ENCODE measurements at places on chromosomes 1 and 21.

GRCh38 chr21:21096956-21097355, 98.7 kb downstream of the NCAM2 start:
- no peak for DNase-seq

- no peak for DNase-seq
These were observed 7.5 kb downstream of the PCP4 start for GRCh38 chr21:39874759-39875158.

DNA sequence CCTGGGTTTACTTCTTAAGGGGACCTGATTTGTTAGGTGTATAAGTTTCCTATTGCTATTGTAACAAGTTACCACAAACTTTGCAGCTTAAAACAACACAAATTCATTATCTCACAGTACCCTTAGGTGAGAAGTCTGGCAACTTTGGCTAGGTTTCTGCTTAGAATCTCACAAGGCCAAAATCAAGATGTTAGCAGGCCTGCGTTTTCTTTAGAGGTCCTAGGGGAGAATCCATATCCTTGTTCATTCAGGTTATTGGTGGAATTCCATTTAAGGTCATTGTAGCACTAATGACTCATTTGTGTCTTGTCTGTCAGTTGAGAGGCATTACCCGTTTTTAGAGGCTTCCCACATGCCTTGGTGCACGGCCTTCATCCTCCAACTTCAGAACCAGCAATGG, 8.2 kb upstream of the SH2D1B start:
- no peak for DNase-seq

GRCh38 chr1:34697818-34698217, 57.0 kb upstream of the GJB5 start:
- no peak for DNase-seq

GRCh38 chr1:54163573-54163972, 10.8 kb upstream of the CDCP2 start:
- DNase-seq, result no peak

- DNase-seq, result no peak
These were observed 838 bp upstream of the MAN1A2 start for GRCh38 chr1:117366177-117367045.

DNA sequence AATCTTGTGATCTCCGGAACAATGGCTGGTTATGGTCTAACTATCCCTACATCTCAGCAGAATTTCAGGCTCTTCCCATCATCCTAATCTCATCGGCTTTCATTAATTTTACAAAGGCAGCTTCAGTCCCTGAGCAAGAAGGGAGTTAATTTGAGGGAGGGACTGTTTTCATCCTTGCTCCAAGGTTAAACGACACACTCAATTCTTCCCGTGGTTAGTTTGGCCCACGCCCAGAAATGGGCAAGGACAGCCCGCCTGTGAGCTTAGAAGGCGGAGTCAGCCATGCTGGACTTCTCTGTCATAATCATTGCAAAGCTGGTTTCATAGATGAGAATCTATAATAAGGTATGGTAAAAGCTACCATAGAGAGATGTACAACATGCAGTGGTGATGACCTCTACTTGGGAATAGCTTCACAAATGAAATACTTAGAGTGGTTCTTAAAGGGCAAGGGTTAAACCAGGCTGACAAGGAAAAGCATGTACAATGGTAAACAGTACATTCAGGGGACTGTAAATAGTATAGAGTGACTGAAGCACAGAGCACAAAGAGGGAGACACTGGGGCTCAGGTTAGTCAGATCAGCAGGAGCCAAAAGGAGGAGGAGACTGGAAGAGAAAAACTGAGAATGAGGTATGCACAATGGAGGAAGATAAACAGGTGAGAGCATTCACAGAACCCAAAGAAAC, 108.8 kb downstream of the SMYD3 start:
- no peak for DNase-seq

DNA sequence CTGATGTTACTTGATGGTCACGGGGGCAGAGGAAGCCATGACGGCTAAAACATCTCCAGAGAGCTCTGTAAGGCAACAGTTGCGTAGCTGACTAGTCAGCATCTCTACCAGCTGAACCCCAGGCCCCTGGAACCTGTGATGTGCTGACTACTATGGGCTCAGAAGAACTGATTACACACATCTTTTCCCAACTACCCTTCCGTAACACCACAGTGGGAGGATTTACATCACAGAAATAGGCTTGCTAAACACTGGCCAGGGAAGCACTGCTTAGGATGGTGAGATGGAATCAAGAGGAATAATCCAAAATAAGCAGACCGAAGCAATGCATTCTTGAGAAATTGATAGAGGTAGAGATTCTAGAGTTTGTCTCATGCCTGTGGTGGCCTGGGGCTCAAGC, 122.5 kb downstream of the SMYD2 start:
- DNase-seq, result no peak
